ENCODE measurements at places on chromosomes 12 and 14. TPM values are rescaled to one million over a fixed set of nuclear protein-coding genes. Genes with fewer than 3 reads are reported as not detected.
A peak's percentile ranks its signal among the peaks of the same experiment; 100 is the strongest.

Gene CELA1
- total RNA-seq, result not detected

- DNase-seq, result no peak
Observed at GRCh38 chr14:53027041-53027440, 76.2 kb upstream of the FERMT2 start.

DNA sequence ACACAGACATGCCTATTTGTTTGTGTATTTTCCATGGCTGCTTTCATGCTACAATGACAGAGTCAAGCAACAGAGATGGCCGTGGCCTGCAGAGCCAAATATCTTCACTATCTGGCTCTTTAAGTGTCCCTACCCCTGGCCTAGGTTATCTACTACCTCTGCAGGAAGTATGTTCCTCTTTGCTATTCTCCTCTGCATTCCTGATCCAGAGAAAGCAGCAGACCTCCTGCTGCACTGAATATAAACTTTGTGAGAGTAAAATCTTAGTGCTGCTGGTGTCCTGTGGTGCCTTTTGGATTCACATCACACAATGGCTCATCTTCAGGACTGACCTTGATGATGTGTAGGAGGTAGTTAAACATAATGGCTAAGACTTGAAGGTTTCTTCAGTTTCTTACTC, 233.4 kb downstream of the IPO8 start:
- no peak for DNase-seq

DNA sequence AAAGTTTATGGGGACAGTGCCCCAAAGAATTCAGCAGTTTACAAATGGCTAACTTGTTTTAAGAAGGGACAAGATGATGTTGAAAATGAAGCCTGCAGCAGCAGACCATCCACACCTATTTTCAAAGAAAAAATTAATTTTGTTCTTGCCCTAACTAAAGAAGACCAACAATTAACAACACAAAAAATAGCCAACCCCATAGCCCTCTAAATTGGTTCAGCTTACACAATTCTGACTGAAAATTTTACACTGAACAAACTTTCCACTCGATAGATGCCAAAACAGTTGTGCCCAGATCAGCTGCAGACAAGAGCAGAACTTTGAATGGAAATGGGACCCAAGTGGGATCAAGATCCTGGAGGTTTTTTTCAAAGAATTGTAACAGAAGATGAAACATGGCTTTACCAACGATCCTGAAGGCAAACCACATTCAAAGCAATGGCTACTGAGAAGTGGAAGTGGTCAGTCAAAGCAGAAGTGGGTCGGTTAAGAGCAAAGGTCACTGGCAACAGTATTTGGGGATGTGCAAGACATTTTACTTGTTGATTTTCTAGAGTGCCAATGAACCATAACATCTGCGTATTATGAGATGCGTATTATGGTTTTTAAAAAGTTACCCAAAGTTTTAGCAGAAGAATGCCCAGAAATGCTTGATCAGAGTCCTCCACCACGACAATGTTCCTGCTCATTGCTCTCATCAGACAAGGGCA, 30.0 kb downstream of the SLC39A9 start:
- no peak for DNase-seq

GRCh38 chr12:112928978-112929377, 9.3 kb upstream of the OAS3 start:
- DNase-seq, result no peak

DNA sequence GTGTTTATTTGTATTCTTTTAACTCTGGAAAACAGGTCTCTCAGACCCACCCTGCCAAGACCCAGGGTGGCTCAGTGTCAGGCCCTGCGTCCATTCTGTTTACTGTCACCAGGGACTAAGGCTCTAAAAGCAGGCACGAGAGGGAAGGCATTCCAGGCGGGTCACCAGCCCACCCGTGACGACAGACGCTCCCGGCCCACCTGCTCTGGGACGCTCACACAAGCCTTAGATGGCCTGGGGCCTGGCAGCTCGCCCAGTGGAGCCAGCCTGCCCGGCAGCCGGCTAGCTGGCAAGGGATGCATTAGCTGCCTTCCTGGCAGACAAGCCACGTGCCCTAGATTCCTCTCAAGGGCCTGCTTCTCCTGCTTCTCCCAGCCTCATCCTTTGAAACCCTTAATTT, 9.2 kb upstream of the NUAK1 start:
- no peak for DNase-seq

Gene CSRP2
- 7.2 TPM for total RNA-seq

Gene KLRD1
- 1.9 TPM for total RNA-seq

Gene FZD10
- total RNA-seq, result 26.3 TPM

DNA sequence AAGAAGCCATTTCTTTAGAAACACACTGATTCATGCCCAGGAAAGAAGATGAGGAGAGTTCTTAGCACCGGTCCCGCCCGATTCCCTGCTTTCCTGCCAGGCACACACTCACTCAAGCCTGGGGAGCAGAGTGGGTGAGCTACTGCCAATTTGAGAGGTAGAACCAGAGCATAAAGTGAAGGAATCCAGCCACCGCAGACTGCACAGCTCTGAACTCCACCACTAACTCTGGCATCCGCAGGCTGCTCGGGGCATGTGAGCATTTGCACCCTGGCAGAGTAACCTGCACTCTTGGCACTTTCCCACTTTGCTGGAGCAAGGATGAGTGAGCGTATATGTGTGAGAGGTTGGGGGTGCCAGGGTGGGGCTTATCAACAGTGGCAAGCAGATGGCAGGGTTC, 4.0 kb upstream of the SYNDIG1L start:
- peak; percentile 52 for DNase-seq

DNA sequence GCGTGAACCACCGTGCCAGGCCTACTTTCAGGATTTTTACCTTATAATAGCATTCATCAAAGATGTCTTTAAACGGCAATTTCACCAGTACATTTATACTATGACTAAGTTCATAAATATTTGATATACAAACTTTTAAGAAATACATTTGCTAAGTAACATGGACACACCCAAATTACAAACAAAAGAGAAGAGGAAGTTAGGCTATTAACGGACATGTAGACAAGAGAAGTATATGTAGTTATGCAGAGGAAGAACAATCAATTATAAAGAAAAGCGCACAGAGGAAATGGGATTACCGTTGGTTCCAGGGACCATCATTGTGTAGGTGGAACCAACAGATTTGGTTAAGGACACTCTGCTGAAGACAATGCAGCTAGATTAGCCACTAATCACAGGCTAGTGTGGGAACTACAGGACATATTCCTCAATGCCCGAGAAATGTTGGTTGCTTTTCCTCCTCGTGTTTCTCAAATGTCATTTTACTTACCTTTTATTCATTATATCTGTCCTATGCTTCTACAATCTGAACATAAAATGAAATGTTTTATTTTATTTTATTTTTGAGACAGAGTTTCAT, 24.0 kb upstream of the PKP2 start:
- DNase-seq, result no peak
